ENCODE measurements at places on chromosomes 7 and 10. TPM values are rescaled to one million over a fixed set of nuclear protein-coding genes. Genes with fewer than 3 reads are reported as not detected.

Gene CCDC146
- total RNA-seq = 11.6 TPM

Gene GRM3
- total RNA-seq = not detected

Gene SEC23IP
- 52.2 TPM for total RNA-seq

Gene GPER1
- total RNA-seq = 20.8 TPM

Gene PFKP
- 116 TPM for total RNA-seq

Gene CCM2
- 33.7 TPM for total RNA-seq

Gene SERPINE1
- 1.8 TPM for total RNA-seq

Gene EGR2
- total RNA-seq = 1.2 TPM

Gene TAS2R4
- 1.1 TPM for total RNA-seq

Gene ELN
- total RNA-seq = 10.3 TPM

Gene PRKCQ
- 0.89 TPM for total RNA-seq

Gene TMEM168
- total RNA-seq = 46.5 TPM

Gene SPDYE5
- total RNA-seq = not detected

DNA sequence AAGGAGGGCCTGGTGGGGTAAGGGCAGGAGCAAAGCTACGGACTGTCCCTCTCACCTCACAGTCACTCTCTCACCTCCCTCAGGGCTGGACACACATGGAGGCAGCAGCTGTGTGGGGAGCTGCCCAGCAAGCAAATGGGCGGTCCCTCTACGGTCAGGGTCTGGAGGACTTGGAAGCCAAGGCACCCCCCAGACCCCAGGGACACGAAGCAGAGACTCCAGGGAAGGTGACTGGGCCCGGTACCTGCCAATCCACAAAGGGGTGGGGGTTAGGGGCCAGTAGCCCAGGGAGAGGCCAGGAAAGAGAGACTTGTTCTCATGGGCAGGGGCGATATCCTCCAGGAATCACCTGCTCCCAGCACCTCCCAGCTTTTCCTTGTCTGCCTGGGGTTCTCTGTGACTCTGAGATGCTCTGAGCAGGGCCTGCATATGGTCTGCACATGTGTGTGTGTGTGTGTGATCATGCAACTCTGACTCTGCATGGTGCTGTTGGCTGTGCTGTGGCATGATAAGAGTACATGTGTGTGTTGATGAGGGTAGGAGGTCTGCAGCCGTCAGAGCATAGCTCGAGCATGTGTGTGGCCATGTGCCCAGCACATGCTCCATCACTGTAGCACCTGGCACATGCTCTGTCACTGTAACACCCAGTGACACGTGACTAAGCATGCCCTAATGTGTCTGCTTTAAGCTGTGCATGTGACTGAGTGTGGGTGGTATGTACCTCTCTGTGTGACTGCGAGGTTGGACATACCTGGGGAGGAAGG is 4.6 kb upstream of the LDB3 start:
- DNase-seq = no peak

- peak; percentile 93 for DNase-seq
Observed at GRCh38 chr7:55077561-55078410, 59.0 kb downstream of the EGFR start.

DNA sequence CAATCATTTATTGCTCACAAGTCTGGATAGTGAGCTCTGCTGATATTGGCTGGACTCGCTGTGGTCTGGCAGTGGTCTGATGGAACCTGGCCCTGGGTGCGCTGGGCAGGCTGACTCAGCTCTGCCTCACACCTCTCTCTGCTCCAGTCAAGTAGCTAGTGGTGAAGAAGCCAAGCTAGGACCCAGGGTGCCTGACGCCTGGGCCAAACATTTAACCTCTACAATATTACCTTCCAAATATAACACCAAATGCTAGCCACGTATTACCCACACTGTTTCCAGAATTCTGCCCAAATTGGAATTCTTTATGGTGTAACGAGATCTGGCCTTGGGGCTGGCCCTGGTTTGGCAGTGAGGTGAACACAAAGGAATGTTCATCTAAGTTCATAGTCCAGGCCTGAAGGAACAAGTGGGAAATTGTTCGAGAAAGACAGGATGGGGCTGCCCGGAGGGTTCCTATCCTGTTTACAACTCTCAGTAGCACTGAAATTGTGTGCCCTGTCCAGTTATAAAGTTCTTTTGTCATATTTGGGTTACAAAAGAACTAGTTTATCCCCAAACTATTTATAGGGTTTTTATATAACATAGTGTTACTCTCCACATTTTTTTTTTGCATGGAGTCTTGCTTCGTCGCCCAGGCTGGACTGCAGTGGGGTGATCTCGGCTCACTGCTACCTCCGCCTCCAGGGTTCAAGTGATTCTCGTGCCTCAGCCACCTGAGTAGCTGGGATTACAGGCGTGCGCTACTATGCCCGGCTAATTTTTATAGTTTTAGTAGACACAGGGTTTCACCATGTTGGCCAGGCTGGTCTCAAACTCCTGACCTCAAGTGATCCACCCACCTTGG is 16.3 kb downstream of the OR2AE1 start:
- DNase-seq = no peak

DNA sequence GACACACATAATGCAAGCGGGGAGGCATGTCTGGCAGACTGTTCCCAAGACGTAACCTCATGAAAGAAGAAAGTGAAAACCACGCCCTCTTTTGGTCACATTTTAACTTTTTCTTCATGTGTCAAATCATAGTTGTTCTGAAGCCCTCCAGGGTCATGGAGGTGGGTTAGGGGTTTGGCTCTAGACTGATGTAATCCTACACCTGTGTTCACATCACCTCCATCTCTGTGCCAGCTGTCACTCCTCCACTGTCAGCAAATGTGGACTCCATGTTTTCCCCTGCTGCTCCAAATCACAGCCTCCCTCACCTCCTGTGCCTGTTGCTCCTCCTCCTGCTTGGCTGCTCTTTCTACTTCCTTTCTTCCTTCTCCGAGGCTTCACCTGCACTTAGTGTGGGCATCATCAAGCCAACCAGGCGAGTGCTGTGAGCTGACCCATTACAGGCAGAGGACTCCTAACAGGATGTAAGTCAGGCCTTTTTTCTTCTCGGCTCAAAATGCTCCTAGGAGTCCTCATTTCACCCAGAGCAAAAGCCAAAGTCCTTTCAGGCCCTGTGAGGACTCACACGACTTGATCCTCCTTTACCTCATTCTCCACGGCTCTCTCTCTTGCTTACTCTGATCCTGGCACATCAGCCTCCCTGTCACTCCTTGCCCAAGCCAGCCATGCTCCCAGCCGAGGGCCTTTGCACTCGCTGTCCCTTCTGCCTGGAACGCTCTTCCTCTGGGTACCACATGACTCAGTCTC is 66.4 kb upstream of the IFRD1 start:
- no peak for DNase-seq

DNA sequence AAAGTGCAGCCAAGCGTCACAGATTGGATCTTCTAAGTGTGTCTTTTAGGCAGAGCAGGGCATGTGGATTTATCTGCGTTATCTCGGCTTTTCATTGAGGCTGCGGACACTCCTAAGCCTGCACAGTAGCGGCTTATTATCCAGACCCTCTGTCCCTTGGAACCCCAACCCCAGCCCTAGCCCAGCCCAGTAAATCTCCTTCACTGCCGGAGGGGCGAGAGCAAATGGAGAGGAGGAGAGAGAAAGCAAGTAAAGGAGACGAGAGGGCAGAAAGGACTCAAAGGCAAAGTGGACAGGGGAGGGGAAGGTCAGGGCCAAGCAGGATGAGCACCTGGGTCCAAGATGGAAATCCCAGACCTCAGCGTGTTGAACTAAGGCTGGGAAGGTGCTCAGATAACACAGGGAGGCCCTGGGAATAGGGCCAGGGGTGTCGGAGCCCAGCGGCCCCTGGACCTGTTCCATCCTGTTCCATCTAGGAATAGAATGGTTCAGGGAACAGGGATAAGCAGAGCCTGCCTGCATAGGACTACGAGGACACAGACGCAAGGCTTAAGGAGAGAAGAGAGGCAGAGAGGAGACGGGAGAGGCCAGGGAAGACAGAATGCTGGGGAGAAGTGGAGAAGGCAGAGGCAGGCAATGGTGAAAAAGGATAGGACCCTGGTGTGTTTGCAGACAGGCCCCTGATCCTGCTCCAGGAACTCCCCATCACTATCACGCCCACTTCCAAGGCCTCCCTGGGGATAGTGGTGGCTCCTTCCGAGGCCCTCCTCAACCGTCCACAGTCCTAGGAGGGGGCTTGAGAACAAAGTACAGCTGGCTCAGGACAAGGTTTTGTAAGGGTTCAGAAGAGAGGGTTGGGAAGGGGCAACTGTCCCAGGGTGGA is 99.6 kb downstream of the CHST15 start:
- DNase-seq = no peak

GRCh38 chr10:101393378-101393777 is 39.4 kb downstream of the BTRC start:
- DNase-seq = no peak

GRCh38 chr7:36287371-36288241 is 102.1 kb upstream of the ANLN start:
- no peak for DNase-seq

GRCh38 chr10:16184096-16184597 is 252.7 kb upstream of the PTER start:
- no peak for DNase-seq

GRCh38 chr7:158666401-158666800 is 38.2 kb downstream of the NCAPG2 start:
- DNase-seq = no peak

- DNase-seq = no peak
Observed at GRCh38 chr10:103737735-103738367, 117.5 kb downstream of the SH3PXD2A start.

DNA sequence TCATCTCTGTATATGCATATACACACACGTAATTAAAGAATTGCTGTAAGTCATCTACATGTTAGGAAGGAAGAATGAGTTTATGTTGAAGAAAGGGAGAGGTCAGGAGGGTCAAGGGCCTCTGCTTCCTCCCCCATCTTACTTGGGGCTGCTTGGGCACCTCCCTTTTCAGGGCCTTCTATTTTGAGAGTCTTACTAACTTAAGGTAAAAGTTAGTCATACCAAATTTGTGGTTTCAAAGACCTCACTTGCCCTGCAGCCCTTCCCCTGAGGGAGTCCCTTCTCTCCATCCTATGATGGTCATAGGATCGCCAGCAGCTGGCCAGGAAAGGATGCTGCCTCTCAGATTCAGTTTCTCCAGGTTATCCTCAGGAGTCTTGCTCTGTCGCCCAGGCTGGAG is 2.6 kb downstream of the PLEKHS1 start:
- no peak for DNase-seq

DNA sequence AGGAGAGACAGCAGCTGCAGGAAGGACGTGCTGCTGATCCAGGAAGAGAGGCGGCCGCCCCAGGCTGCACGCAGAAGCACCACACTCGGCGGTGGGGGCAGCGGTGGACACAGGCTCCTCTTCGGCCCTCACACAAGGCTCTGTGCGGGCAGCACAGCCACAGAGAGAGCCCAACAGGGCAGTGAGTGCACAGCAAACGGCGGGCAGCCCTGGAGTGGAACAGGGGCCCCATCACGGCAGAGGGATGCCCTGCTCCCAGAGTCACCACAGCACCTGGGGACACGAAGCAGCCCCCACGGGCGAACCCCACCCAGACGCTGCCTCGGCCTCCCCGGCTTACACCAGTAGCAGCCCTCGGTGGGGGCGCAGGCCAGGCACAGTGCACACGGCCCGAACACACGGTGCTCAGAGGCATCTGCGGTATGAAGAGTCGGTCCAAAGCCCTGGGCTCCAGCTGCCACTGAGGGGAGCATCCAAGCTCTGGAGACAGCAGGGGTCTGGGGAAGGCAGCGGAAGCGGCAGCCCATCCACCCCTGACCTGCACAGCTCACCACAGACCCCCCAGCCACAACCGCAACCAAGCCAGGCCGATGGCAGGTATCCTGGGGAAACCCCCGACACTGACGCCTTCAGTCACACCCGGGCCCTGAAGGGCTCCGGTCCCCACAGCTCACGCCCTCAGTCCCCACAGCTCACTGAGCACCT is 16.8 kb downstream of the NUDT1 start:
- DNase-seq = no peak

- no peak for DNase-seq
Observed at GRCh38 chr7:12647364-12648219, 39.8 kb upstream of the ARL4A start.

GRCh38 chr7:28032738-28033380 is 147.7 kb downstream of the JAZF1 start:
- DNase-seq = no peak

GRCh38 chr7:36916116-36916515 is 191.8 kb upstream of the AOAH start:
- no peak for DNase-seq

Measured in left colon (tissue), 2 donors.